ENCODE measurements at places on chromosomes 3 and 15.

DNA sequence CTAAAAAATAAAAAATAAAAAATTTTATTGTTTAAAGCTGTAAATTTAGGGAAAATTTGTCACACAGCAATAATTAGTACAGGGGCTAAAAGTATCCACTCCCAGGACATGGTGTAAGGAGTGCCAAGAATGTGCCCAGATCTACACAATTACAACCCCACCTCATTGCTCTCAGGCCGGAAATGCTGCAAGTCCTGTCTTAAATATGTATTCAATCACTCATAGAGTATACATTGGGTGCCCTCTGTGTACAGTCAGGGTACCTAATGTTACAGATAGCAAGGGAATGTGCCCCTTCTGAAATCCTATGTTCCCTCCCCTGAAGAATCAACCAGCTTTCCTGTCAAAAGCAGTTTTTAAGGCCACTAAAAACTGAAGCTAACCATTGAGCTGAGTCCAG lies 106.6 kb downstream of the MECOM start:
- no peak for DNase-seq

DNA sequence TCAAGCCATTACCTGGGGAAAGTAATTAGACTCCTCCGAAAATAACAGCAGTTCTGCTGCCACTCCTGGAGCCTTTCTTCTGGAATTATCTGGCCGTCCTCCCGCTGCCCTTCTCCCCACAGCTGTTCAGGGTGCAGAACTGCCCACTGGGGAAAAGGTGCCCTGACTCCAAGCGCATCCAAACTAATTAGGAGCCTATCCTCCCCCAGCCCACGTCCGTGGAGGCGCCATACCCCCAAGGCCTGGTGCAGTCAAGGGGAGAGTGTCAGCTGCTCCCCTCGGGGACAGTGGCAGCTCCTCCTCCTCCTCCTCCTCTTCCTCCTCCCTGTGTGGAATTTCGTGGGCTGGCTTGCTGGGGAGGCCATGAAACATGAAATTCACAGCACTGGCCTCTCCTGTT lies 177.2 kb downstream of the XXYLT1 start:
- DNase-seq, result no peak

GRCh38 chr15:82698711-82699345 lies 10.8 kb downstream of the AP3B2 start:
- DNase-seq, result no peak

DNA sequence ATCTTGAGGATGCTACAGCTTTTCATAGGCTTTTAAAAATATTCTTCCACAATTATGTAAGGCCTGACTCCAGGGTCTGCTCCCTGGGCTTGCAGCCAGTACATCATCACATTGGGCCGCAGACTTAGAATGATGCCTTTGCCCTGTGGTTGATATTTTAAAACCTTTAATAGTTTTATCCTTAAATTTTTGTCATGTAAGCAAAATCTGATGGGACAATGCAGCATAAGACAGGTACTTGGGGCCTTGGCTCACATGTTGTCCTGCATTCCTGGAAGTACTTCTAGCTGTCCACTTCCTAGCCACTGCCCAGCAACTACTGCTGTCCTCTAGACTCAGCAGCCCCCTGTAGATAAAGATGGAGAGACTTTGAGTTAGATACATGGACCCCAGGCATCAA lies 197.3 kb upstream of the SLITRK3 start:
- no peak for DNase-seq

- no peak for DNase-seq
Observed at GRCh38 chr3:145094355-145094941, 1066.5 kb downstream of the PLOD2 start.

DNA sequence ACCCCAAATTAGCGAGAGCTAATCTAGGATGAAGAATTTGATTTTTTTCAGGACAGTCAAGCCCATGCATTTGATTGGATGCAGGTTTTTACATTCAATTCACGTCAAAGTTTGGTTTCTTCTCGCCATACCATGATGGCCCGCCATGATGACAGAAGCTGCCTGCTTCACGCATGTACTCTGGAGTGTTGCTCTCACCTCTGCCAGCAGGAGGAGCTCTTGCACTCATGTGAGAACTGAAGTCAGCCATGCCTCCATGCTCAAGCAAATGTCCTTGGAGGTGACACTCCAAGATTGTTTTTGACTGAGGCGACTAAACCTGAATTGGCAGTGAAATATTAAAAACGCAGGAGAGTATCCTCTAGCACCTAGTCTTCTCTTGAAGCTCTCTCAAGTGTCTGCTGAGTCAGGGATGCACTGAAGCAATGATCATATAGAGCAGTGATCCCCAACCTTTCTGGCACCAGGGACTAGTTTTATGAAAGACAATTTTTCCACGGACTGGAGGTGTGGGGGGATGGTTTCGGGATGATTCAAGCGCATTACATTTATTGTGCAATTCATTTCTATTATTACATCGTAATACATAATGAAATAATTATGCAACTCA lies 120.9 kb downstream of the SAMMSON start:
- DNase-seq, result no peak

- no peak for DNase-seq
Observed at GRCh38 chr15:60932051-60932915, 296.8 kb downstream of the RORA start.

- DNase-seq, result no peak
Observed at GRCh38 chr15:39918688-39919385, 1.2 kb downstream of the GPR176 start.

GRCh38 chr15:57355259-57355658 lies 21.0 kb upstream of the CGNL1 start:
- DNase-seq, result no peak

All from stimulated activated naive CD4-positive, alpha-beta T cell (primary cell).